ENCODE measurements at places on chromosomes 13 and 19.
A peak's percentile ranks its signal among the peaks of the same experiment; 100 is the strongest.

GRCh38 chr19:23991170-23991569, 76.5 kb downstream of the ZNF726 start:
- DNase-seq, result no peak

DNA sequence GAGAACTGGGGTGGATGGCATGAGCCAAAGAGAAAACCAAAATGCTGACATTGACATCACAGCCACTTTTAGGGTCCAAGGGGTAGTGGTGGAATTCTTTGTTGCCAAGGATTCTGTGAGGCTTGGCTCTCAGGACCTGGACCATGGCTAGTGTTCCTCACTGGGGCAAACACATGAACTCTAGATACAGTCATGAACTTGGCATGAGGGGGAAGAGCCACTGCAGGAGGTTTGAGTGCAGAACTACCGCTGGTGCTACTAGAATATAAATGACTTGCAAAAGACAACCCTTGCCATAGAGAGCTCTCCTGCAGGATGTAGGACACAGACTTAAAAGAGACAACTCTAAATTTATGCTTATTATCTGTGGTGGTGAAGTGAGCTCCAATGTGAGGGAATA, 29.8 kb upstream of the FRY start:
- DNase-seq, result no peak

DNA sequence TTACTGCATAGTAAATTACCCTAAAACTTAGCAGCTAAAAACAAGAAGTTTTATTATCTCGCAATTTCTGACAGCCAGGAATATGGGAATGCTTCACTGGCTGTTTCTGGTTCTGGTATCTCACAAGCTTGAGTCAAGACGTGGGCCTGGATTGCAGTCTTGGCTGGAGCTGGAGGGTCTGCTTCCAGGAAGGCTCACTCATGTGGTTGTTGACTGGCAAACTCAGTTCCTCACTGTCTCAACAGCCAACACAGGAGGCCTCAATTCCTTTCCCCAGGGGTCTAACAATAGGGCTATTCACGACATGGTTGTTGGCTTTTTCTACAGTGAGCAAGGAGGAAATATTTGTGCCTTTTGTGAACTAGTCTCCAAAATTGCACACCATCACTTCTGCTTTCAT, 146.3 kb downstream of the GPC5 start:
- no peak for DNase-seq

GRCh38 chr19:14943601-14944000, 2.3 kb downstream of the OR7C2 start:
- peak; percentile 50 for DNase-seq

GRCh38 chr13:43143591-43143990, 120.2 kb downstream of the DNAJC15 start:
- no peak for DNase-seq

DNA sequence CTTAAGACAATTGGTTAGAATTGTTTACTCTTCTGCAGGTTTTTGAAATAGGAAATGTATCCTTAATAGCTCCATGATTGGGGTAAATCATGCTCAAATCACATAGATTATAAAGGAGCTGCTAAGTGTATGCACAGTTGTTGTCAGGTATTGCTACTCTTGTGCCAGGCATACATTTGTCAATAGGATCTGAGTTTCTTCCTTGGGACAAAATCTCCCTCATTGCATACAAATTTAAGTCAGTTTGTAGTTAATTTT, 109.3 kb upstream of the MLNR start:
- DNase-seq, result no peak

- DNase-seq, result no peak
These were observed 37.6 kb downstream of the GRIK5 start for GRCh38 chr19:42032431-42032830.

DNA sequence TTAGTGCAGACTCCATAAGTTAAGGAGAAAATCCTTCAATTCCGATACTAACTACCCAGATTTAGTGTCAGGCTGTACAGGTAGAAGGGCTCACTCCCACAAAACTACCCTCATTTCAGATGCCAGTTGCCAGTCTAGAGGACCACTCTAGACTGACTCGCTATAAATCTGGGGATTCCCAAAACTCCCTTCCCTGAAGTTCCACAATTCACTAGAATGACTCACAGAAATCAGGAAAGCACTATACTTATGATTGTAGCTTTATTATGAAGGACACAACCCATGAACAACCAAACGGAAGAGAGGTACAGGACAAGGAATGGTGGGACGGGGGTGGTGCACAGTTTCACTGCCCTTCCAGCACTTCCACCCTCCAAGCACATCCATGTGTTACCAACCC, 321.2 kb downstream of the DIAPH3 start:
- DNase-seq, result no peak

DNA sequence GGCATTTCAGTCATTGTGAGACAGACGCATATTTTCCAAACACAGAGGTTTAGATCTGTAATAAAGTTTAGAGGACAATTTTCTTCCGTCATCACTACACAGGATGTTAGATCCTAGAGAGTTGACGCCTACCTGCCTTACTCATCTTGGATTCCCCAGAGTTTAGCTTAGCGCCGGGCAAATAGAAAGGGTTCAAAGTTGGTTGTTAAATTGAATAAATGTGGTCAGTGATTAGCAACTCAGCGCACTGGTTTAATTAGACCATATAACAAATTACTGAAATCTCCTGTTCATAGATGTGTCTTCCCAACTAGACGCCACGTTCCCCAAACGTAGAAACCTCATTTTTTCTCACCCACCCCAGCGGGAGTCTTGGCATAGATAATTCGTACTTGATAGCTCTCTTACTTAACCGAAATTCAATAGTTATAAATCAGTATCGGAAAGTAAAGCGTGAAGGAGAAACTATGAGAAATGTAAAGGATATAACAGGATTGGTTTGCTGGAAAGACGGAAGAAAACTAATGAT, 726 bp upstream of the UFM1 start:
- DNase-seq, result no peak

GRCh38 chr19:33690378-33691029, 68.8 kb downstream of the CHST8 start:
- no peak for DNase-seq

GRCh38 chr13:27921961-27922882, 2.4 kb downstream of the PDX1 start:
- peak; percentile 52 for DNase-seq

DNA sequence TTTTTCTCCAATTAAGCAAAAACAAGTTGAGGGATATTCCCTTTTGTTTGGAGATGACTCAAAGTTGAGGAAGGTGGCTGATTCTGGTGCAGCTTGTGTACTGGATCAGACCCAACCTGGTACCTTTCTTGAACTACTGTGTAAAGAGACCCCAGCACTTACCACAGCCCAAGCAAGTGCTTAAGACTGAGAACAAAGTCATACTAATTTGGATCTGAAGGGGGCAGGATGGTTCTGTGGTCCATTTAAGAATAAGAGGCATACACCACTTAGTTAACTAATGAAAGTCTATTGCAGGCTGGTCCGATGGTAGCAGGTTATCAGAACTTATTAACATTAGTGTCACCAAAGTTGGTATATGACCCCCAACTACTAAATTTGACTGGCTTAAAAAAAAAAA, 6.3 kb downstream of the THSD1 start:
- no peak for DNase-seq

DNA sequence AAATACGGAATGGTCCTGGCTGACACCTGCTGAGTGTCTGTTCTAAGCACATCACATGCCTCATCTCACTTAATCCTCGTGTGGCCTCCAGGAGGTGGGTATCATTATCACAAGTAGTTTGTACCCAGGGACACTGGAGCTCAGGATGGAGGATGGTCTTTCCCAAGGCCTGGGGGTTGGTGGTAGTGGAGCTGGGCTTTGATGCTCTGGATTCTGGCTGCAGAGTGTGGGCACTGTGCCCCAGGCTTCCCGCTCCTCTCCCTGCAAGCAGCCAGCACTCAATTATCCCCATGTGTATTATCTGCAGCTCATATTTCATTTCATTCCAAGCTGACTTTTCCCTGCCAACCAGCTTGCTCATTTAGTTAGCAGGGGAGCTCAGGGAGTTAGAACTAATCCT, 52.1 kb downstream of the SIAH3 start:
- DNase-seq, result no peak

GRCh38 chr19:15672580-15673175, at the start of gene CYP4F12:
Gene CYP4F12 (plus strand): TSS chr19:15673087. CDS start chr19:15673530, 443 bp downstream.
- DNase-seq, result no peak

GRCh38 chr13:27018344-27018861, 153.2 kb downstream of the USP12 start:
- DNase-seq, result no peak

- DNase-seq, result peak; percentile 73
These were observed at the start of gene C19orf12 for GRCh38 chr19:29714953-29715700. Gene C19orf12 (minus strand): TSS chr19:29715261. CDS start chr19:29708413, 6,848 bp downstream.

DNA sequence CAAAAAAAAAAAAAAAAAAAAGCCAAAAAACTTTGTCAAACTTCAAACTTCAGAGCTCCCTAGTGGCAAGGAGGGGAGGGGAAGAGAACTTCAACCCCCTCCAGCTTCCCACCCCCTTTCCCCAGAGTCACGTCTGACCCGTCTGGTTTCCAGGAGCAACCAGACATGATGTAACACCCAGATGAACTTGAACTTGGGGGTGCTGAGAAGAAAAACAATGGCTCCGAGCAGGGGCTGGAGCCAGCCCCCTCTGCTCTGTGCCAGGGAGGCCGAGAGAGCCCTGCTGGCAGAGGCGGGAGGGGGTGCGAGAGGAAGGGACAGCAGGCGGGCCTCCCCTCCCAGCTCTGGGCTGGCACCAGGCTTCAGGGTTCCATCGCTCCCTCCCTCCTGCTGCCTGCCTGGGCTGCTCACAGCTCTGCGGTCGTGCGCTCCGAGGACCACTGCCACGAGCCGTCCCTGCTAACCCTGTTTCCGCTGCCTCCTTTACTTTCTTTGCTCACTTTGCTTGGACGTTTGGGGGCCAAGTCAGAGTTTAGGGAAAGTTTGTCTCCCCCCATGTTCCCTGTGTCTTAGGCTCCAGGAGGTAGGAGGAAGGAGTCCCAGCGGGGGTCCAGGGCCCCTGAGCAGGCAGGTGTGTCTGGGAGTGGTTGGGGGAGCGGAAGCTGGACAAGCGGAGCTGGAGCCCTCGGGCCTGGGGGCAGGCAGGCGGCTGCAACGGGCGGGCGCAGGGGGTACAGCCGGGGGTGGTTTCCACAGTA, 11.1 kb downstream of the LYL1 start:
- DNase-seq, result no peak

DNA sequence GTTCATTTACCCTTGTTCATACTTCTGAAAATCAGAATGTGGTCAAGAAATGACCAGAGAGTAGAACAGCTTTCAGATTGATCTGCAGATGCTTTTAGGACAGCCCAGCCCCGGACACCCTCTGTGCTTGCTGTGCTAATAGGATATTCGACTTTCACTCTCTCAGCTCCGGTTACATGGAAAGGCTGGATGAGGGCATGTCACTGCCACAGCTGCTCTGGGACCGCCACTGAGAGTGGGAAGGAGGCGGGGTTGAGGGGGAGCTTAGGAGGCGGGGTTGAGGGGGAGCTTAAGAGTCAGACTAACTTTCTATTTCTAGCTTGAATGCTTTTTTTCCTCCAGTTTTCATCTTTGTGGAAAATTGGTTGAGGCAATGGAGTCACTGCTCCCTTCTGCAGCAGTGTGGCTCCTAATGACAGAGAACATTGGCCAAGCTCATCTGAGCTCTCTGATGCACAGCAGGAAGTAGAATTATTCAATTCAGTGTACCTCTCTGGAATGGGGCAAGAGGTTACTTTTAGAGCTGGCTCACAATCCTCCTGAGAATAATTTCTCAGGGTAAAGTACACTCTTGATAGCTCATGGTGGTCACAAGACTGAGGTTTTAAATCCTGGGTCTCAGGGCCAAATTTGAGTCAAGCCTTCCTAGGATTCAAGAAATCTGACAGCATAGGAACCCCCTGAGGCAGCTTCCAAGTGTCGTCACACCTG, 74.6 kb upstream of the NPAS1 start:
- no peak for DNase-seq

GRCh38 chr19:15330801-15331418, 1.4 kb downstream of the BRD4 start:
- peak; percentile 37 for DNase-seq

DNA sequence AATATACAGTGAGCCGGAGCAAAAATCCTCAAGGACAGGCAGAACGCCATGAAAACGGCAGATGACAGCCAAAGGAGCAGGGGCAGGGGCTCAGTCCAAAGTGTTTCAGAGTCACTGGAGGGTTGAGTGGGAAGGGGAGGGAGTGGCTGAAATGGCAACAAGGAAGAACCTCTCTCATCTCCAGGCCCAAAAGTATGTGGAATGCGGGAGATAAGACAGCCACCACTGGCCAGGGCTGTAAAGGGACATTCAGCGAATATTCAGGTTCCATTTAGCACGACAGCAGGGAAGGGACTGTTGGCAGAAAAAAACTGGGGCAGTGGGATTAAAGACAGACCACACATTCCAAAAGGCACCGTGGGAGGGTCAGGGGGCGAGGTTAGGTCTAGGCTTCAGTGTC, 48.4 kb downstream of the USPL1 start:
- DNase-seq, result no peak

DNA sequence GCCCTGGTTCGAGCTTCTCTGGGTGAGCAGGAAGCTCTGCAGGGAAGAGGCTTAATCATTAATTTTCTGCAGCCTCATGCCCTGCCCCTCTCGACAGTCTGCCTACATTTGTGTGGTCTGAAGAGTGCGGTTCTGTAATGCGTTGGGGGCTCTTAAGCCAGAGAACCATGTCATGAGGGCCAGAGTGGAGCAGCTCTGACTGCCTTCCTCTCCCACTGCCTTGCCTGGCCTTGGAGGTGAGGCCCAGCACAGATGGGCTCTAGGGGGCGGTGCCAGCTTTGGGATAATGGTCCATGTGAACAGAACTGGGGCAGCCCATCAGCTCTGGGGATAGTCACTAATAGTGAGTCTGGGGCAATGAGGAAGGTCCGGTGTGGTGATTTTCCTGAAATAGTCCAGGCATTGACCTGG, 5.7 kb downstream of the FGF9 start:
- DNase-seq, result peak; percentile 12

DNA sequence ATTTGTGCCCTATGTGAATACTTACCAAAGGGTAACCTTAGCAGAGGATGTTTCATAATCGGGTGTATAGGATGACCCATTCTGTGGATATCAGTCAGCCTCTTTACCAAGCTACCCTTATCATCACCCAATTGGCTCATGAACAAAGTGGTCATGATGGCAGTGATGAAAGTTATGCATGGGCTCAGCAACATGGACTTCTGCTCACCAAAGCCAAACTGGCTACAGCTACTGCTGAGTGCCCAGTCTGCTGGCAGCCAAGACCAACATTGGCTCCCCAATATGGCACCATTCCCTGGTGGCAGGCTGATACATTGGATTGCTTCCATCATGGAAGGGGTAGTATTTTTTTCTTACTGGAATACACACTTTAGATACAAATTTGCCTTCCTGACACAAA, 5.7 kb upstream of the ZNF461 start:
- DNase-seq, result no peak

- DNase-seq, result no peak
These were observed 36.0 kb downstream of the INSR start for GRCh38 chr19:7258041-7258839.

Measured in B cell (primary cell).